ENCODE measurements at places on chromosomes 7 and 10. TPM values are rescaled to one million over a fixed set of nuclear protein-coding genes. Genes with fewer than 3 reads are reported as not detected.

The LGI1 gene
- not detected for total RNA-seq

GRCh38 chr10:75049316-75050148 is 61.9 kb upstream of the SAMD8 start:
- no peaks in the 10 kb centered on the region for H3K36me3 ChIP-seq
- H3K4me1 ChIP-seq: peaks cover 19% of the 10 kb centered on the region
- DNase-seq: no peak
- no peak overlapping the region for H3K4me3 ChIP-seq
- H3K27ac ChIP-seq: peak overlapping the region; percentile 67

DNA sequence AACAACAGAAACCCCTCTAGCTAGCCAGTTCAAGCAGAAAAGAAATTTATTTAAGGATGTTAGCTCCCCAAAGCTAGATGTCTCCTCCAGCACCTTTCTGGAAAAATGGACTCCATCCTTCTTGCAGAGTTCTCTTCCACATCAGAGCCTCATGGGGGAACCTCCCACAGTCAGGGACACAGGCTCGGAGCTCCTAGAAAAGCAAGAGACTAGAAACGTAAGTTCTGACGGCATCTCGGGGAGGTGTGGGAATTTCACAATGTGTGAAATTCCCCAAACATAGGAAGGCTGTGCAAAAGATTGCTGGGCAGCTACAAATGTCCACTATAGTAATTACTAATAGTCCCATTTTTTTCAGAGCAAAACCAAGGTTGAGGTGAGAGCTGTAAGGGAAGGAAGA is 184.8 kb downstream of the EVX1 start:
- no peaks in the 10 kb centered on the region for H3K36me3 ChIP-seq
- DNase-seq: no peak
- no peak overlapping the region for H3K4me3 ChIP-seq
- peaks cover 9% of the 10 kb centered on the region for H3K4me1 ChIP-seq

GRCh38 chr10:15141136-15142054 is 27.1 kb downstream of the NMT2 start:
- no peaks in the 10 kb centered on the region for H3K27me3 ChIP-seq
- peaks cover 20% of the 10 kb centered on the region for H3K4me1 ChIP-seq
- DNase-seq: no peak
- no peak overlapping the region for H3K27ac ChIP-seq
- peaks cover 9% of the 10 kb centered on the region for H3K36me3 ChIP-seq

DNA sequence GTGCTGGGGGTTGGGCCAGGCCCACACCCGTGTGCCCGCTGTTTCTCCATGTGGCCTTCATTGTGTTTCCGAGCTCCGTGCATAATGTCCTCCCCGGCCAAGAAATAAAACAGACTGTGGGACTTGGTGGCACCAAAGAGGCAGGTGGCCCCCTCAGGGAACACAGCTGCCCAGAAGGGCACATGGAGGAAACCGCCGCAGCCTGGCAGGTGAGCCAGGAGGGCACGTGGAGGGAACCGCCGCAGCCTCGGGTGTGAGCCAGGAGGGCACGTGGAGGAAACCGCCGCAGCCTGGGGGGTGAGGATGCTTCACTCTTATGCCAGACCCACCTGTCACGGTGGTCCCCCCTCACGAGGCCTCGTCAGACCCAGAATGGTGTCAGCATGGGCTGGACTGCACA is 288.7 kb downstream of the WDR37 start:
- no peak overlapping the region for H3K4me3 ChIP-seq
- H3K36me3 ChIP-seq: no peaks in the 10 kb centered on the region
- no peak for DNase-seq
- H3K27ac ChIP-seq: no peak overlapping the region
- H3K27me3 ChIP-seq: no peaks in the 10 kb centered on the region
- H3K4me1 ChIP-seq: no peaks in the 10 kb centered on the region

- no peak for DNase-seq
- H3K27me3 ChIP-seq: no peaks in the 10 kb centered on the region
- H3K4me3 ChIP-seq: no peak overlapping the region
- H3K36me3 ChIP-seq: no peaks in the 10 kb centered on the region
- H3K27ac ChIP-seq: no peak overlapping the region
- H3K4me1 ChIP-seq: peaks cover 2% of the 10 kb centered on the region
Observed at GRCh38 chr10:51716981-51717380, 17.6 kb upstream of the CSTF2T start.
